ENCODE measurements at places on chromosomes 5 and 9. TPM values are rescaled to one million over a fixed set of nuclear protein-coding genes. Genes with fewer than 3 reads are reported as not detected.

DNA sequence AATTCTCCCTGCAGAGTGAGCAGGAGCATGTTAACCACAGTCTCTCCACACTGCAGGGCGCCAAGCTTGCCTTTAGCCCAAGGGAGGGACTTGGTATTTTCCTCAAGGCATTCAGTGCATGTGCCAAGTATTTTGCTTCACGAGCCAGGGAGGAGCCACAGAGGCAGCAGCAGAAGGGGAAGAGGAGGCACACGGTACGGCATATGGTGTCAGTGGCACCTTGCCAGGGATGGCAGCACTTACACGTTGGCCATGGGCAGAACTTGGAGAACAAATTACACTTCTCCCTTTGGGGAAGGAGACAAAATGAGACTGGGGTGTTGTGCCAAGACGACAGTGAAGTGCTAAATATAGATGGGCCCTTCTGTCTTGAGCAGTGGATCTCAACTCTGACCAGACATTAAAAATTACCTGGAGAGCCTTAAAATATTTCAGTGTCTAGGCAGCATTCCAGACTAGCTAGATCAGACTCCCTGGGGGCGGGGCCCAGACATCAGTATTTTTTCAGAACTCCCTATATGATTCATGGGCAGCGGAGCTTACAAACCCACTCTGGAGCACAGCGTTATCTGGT, 155.8 kb downstream of the DRD1 start:
- DNase-seq: no peak

- no peak for DNase-seq
These were observed 1.0 kb downstream of the PRDM6 start for GRCh38 chr5:123089914-123090660.

Gene TSSK1B
- 0.20 TPM for total RNA-seq

Gene TMEM245
- total RNA-seq: 68.4 TPM

- peak; percentile 85 for DNase-seq
These were observed 3.9 kb downstream of the CCDC183 start for GRCh38 chr9:136799854-136800657.

Gene GFI1B
- total RNA-seq: 1.3 TPM

GRCh38 chr5:52869391-52869790, 81.7 kb downstream of the ITGA1 start:
- no peak for DNase-seq

DNA sequence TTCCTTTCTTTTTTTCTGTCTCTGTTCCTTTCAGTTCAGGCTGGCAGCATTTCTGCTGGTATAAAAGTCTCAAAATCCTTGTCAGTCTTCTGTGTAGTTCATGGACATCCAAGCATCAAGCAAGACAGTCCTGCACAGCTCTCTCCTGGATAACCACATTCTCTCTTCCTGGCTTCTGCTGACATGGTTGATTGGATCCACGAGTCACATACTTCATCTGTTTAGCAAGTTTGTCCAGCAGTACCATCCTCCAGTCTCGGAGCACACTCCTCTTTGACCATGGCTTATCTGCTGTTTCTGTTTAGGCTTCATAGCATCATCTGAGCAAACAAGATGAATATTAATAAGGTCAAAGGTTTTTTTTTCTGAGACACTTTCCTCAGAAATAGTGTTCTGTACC, 220.8 kb downstream of the KDM4C start:
- no peak for DNase-seq

DNA sequence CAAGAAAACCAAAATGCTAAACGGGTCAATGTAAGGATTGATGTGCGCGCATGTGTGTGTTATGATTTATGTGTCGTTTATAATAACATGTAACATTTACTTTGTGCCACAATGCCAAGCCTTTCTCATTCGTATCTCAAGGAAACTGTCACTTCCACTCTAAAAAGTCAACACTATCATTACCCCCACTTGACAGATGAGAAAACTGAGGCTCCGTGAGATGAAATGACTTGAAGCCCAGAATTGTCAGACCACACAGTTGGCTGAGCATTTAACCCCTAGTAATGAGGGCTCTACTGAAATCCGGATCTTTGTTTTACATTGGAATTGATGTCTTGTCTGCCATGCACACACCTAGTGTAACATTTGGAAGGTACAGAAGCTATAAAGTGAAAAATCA, 95.0 kb upstream of the LMX1B start:
- DNase-seq: no peak

Gene TUSC1
- 10.9 TPM for total RNA-seq

Gene TMEM215
- not detected for total RNA-seq

Gene PCDHB13
- 8.3 TPM for total RNA-seq

Gene COL27A1
- total RNA-seq: 41.1 TPM

Gene FGF18
- total RNA-seq: 0.63 TPM

Gene LEAP2
- 42.4 TPM for total RNA-seq

GRCh38 chr5:175279506-175279905, 164.5 kb downstream of the DRD1 start:
- no peak for DNase-seq

DNA sequence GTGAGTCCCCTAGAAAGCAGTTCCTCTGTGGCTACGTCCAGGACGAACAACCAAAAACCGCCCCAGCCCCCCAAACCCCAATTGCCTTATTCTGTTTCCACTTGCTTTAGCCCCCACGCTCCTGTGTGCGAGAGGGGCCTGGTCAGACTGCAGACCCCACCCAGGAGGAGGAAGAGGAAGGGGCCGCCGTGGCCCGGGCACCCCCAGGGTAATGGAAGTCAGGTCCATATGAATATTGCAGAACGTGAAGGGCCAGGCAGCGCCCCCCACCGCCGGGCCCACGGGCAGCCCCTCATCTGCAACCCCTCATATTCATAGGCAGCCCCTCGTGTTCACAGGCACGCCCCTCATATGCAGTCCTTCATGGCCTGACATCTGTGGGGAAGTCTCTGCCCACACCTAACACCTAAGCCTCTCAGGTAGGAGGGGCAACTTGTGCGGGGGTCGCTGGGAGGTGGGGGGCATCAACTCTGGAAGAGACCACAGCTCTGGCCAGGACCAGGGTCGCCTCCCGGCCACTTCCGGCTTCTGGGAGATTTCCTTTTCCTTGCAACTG, 37.7 kb upstream of the PLEKHG4B start:
- no peak for DNase-seq

Gene EIF4EBP3
- 14.4 TPM for total RNA-seq

GRCh38 chr5:150347003-150347402, 10.5 kb upstream of the TCOF1 start:
- DNase-seq: no peak

Gene SLC45A2
- total RNA-seq: 0.66 TPM

- DNase-seq: no peak
These were observed 548 bp downstream of the TERT start for GRCh38 chr5:1294206-1294834.

- DNase-seq: no peak
These were observed 82.7 kb upstream of the SPOCK1 start for GRCh38 chr5:137581776-137582175.

GRCh38 chr9:36736648-36737047, 164.0 kb downstream of the MELK start:
- DNase-seq: no peak

- no peak for DNase-seq
These were observed 47.3 kb upstream of the TRMT10B start for GRCh38 chr9:37706290-37706689.

Gene HCN1
- total RNA-seq: 0.12 TPM

DNA sequence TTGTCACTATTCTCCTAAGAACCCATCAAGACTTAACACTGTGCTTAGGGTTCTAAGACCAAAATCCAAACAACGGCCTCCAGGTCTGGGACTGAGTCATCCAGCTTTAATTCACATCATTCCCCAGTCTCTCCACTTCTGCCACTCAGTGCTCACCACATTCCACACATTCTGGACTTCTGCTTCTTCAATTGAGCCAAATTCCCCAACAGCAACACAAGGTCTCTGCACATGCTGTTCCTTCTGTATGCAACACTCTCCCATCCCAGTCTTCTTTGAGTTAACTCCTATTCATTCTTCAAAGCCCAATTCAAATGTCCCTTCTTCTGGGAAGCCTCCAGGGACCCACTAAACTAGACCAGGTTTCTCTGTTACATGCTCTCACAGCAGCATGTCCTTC, 97.8 kb downstream of the GPR21 start:
- DNase-seq: no peak

DNA sequence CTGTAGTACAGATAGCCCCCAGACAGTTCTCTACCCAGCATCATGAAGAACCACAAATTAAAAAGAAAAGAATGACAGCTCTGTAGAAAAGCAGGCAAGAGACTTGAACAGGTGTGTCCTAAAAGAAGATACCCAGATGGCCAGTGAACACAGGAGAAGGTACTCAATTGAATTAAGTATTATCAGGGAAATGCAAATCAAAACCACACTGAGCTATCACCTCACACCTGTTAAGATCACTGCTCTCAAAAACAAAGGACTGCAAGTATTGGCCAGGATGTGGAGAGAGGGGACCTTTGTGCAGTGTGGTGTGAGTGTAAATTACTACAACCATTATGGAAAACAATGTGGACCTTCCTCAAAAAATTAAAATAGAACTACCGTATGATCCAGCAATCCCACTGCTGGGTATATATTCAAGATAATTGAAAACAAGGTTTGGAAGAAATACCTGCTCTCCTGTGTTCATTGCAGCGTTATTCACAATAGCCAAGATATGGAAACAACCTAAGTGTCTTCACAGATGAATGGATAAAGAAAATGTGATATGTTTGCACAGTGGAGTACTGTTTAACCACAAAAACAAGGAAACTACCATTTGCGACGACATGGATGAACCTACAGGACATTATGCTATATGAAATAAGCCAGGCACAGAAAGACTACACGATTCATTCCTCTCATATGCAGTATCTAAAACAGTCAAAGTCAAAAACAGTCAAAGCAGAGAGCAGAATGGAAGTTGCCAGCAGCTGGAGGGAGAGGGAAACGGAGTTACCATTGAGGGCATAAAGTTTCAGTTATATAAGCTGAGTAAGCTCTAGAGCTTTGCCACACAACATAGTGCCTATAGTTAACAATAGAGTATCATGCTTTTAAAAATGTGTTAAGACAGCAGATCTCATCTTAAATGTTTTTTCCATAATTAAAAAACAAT, 102.6 kb downstream of the WNK2 start:
- DNase-seq: no peak

- DNase-seq: no peak
These were observed 1.7 kb upstream of the EGFL7 start for GRCh38 chr9:136660971-136661550.

Gene IRX1
- not detected for total RNA-seq

DNA sequence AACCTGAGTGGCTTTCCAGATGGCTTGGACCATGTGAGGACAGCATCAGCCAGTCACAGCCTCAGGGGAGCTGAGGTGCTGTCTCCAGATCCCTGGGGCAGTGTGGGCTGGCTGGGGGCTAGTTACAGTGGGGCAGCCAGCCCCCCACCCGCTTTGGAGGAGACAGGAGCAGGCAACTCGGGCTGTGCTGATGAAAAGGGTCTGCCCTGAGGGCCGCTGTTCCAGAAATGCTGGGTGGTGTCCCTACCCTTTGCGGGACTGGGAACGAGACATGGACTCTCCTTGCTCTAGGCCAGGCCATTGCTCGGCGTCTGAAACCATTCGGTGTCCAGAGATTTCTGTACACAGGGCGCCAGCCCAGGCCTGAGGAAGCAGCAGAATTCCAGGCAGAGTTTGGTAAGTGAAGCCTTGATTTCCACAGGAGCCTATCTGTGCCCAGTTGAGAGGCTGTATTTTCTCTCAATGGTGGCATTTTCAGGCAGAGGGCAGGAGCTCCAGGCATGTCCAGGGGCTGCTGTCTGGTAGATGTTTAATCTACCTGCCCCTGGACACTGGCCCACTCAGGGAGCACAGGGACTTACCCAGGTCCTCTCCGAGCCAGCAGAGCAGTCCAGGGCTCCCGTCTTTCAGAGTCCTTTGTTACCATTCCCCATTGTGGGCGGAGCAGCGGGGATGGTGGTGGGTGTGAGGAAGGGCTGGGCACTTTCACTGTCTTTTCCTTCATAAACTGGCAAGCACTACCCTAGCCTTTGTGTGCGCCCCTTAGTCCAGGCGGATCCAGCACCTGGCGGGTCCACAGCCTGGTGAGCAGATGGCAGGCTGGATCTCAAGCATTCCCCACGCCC, 7.2 kb downstream of the GRHPR start:
- DNase-seq: no peak

GRCh38 chr9:98870782-98871557, 63.5 kb downstream of the GALNT12 start:
- no peak for DNase-seq

- DNase-seq: peak; percentile 95
These were observed at the start of gene UNC13B for GRCh38 chr9:35161713-35162604. TSS of gene UNC13B (plus strand) at chr9:35162009. CDS start at chr9:35162284, 275 bp downstream.

GRCh38 chr9:114096041-114096511, 3.0 kb downstream of the KIF12 start:
- DNase-seq: no peak

- DNase-seq: no peak
These were observed 174.0 kb downstream of the RAPGEF6 start for GRCh38 chr5:131460867-131461572.

DNA sequence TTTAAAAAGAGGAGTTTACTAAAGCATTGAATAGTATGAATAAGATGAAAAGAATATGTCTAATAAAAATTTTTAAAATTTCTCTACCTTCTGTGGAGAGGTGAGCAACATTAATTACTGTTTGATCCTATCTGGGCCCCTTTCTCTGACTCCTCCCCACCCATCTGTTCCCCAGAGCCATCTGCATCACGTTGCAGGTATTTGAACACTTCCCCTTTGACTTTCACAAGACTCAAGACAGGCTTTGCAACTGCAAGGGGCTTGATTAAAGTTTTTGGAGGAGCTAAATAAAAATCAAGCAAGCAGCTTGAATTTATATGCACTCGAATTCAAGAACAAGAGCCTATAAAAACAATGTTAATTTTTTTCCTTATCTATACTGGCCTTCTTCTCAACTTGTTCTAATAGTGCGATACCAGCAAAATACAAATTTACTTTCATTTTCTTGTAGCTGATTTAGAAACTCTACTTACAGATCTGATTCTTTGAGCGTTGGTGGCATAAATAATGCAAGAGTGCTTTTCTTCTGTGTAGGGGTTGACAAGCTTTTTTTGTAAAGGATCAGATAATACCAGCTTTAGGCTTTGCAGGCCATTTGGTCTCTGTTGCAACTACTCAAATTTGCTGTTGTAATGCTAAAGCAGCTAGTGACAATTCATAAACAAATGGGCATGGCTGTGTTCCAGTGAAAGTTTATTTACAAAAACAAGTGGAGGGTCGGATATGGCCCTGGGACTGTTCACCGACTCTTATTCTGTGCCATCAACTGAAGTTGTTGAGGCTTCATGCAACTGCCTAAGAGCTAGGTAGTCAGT, 21.2 kb downstream of the TXNDC8 start:
- DNase-seq: no peak

DNA sequence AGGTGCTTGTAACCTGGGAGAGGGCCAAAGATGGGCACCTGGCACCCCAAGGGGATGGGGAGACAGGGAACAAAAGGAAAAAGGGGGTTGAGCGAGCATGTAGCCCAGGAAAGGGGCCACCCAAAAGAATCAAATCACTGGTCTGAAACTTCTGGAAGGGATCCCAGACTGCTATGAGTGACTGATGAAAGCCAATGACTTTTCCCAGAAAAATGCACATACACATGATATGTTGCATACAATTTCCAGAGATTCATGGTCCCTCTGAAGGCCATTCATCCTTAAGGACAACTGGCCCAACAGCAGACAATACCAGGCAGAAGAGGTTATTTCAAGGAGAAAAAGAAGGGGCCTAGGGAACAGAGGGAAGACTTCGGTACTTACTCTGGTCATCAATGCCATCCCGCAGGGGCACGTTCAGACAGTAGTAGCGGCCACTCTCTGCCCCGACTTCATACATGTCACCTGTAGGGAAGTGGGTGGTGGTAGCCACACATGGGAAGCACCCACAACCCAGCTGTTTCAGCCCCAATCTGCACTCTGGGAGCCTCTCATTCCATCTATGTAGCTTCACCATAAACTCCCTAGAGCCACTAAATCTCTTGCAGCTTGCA, 8.4 kb downstream of the HDAC3 start:
- no peak for DNase-seq
